Esophagus squamous epithelium (tissue), 5 donors: ENCODE measurements at places on chromosomes 11 and 22.
A peak's percentile ranks its signal among the peaks of the same experiment; 100 is the strongest.

DNA sequence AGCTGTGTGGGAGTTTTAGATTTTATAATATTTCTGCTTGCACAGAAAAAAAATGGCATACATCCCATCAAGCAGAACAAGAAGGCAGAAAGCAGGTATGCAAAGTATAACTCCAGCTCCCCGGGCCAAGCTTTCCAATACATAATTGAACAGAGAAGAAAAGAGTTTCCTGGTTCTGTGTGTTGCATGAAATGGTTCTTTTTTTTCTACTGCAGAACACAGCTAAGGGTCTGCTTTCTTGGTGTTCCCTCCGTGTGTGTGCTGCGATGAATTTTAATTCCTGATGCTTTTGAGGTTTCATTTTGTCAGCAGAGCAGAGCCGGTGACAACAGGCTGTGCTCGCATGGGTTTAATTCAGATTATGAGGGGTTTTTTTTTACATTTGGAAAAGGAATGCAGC, 70.7 kb upstream of the TTC12 start:
- no peaks in the 10 kb centered on the region for H3K4me1 ChIP-seq
- DNase-seq: no peak
- H3K27me3 ChIP-seq: no peaks in the 10 kb centered on the region
- H3K4me3 ChIP-seq: no peak overlapping the region
- no peaks in the 10 kb centered on the region for H3K36me3 ChIP-seq
- H3K27ac ChIP-seq: no peak overlapping the region

GRCh38 chr11:46333394-46333947, 13.8 kb upstream of the DGKZ start:
- peaks cover 18% of the 10 kb centered on the region for H3K27me3 ChIP-seq
- H3K36me3 ChIP-seq: no peaks in the 10 kb centered on the region
- H3K27ac ChIP-seq: no peak overlapping the region
- peak overlapping the region; percentile 70 for H3K4me3 ChIP-seq
- H3K4me1 ChIP-seq: peaks cover 34% of the 10 kb centered on the region
- DNase-seq: no peak

- no peak overlapping the region for H3K4me3 ChIP-seq
- H3K27ac ChIP-seq: no peak overlapping the region
- no peaks in the 10 kb centered on the region for H3K36me3 ChIP-seq
- peaks cover 3% of the 10 kb centered on the region for H3K4me1 ChIP-seq
- H3K27me3 ChIP-seq: peaks cover 50% of the 10 kb centered on the region
These were observed 2.2 kb upstream of the SLC6A5 start for GRCh38 chr11:20597154-20597679.

- H3K36me3 ChIP-seq: no peaks in the 10 kb centered on the region
- H3K4me3 ChIP-seq: no peak overlapping the region
- no peak overlapping the region for H3K27ac ChIP-seq
- H3K27me3 ChIP-seq: no peaks in the 10 kb centered on the region
These were observed 60.4 kb downstream of the CHST1 start for GRCh38 chr11:45605051-45605450.

DNA sequence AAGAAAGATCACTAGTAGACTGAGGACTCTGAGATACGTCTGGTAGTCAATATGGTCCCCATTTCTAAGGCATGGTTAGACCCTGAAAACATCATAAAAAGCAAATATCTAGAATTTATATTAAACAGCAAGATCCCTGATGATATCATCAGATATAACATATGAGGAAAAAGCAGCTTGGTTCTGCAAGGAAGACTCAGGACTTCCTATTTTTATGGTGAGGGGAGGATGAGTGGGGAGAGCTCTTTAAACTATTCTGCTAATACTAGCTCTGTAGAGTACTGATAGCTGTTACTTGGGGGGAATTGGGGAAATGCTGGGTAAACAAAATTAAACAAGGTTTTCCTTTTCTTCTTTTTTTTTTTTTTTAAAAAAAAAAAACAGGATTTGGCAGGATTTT, 235.8 kb downstream of the SWAP70 start:
- peaks cover 17% of the 10 kb centered on the region for H3K36me3 ChIP-seq
- no peak overlapping the region for H3K27ac ChIP-seq
- H3K4me3 ChIP-seq: no peak overlapping the region
- no peak for DNase-seq
- no peaks in the 10 kb centered on the region for H3K27me3 ChIP-seq

- H3K27me3 ChIP-seq: no peaks in the 10 kb centered on the region
- H3K36me3 ChIP-seq: no peaks in the 10 kb centered on the region
- no peak overlapping the region for H3K4me3 ChIP-seq
- DNase-seq: no peak
- peaks cover 30% of the 10 kb centered on the region for H3K4me1 ChIP-seq
- H3K27ac ChIP-seq: peak overlapping the region; percentile 86
These were observed 11.1 kb upstream of the OSM start for GRCh38 chr22:30277547-30278344.

DNA sequence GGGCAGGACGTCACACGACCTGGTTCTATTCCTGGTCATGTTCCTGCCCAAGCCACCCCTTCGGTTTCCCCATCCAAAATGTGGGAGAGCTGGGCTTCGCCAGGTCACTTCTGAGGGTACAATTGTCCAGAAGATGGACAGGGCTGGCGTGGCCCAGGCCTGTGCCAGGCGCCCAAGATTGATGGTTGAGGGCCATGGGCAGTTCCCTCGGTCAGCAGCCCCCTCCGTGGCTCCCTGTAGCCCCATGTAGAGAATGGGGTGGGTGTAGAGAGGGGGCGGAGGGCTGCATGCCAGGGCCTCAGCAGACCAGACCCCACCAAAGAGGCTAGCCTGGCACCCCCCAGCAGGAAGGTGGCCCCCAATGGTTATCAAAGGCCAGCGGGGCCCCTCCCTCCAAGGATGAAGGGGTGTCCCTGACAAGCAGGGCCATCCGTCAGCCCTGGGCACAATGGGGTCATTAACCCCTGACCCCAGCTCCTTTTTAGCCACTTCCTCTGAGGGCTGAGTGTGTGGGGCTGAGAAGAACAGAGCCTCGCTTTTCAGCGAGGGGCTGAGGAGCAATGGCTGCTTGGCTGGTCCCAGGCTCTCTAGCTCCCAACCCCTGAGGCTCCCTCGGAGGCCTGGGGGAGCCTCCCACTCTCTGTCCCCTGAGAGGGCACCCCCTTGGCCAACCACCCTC, 11.0 kb upstream of the PICK1 start:
- H3K4me1 ChIP-seq: no peaks in the 10 kb centered on the region
- H3K27me3 ChIP-seq: no peaks in the 10 kb centered on the region
- H3K4me3 ChIP-seq: no peak overlapping the region
- no peak overlapping the region for H3K27ac ChIP-seq
- no peak for DNase-seq

DNA sequence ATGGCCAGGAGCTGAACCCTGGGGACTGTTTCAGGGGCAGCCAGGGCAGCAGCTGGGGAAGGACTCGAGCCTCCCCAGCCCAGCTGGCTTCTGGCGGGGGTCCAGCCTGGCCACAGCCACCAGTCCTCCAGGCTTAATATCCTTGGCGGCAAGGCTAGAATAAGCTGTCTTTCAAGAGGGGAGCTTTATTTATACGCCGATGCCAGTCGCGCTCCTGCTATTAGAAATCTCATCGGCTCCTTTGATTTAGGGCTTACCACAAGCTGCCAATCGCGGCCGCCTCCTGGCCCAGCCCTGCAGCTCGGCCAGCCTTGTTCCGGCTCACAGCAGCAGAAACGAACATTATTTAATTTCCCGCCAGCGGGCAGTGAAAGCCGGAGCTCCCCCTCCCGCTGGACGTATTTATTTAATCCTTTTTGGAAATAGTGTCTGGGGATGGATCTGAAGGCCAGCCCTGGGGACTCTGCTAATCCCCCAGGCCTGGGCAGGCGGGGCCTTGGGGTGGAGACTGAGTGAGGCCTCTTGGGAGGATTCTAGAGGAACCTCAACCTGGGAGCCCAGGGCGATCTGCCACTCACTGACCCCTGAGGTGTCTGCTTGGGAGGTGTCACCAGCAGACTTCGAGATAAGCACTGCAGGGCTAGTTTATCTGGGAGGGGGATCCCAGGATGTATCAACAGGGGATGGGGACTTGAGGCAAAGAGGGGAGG, 363.1 kb downstream of the MN1 start:
- H3K27me3 ChIP-seq: no peaks in the 10 kb centered on the region
- H3K27ac ChIP-seq: peak overlapping the region; percentile 1
- no peaks in the 10 kb centered on the region for H3K36me3 ChIP-seq
- DNase-seq: no peak
- no peaks in the 10 kb centered on the region for H3K4me1 ChIP-seq
- H3K4me3 ChIP-seq: peak overlapping the region; percentile 24

- no peak overlapping the region for H3K27ac ChIP-seq
- no peaks in the 10 kb centered on the region for H3K4me1 ChIP-seq
- no peaks in the 10 kb centered on the region for H3K36me3 ChIP-seq
- no peak for DNase-seq
- H3K4me3 ChIP-seq: no peak overlapping the region
These were observed 744 bp downstream of the PRAME start for GRCh38 chr22:22558071-22558971.

DNA sequence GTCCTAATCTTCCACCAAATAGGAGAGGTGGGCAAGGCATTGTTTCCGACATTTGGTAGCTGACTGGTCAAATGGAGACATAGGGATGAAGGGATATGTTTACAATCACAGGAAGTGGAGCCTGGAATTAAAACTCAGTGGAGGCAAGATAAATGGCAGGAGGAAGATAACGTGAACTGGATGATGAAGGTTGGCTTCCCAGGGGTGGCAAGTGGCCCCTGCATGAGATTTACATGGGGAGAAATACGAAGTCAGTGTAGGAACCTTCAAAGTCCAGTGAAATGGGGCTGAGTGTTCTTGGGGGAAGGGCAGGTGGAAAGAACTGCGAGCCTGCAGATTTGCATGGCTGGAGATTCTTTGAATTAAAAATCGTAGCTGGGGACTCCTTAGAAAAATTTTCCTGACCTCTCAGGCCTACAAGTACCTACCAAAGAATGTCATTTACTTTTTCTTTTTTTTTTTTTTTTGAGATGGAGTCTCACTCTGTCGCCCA, 724 bp upstream of the FOXRED2 start:
- no peaks in the 10 kb centered on the region for H3K27me3 ChIP-seq
- H3K27ac ChIP-seq: peak overlapping the region; percentile 87
- H3K36me3 ChIP-seq: peaks cover 34% of the 10 kb centered on the region
- no peak overlapping the region for H3K4me3 ChIP-seq
- H3K4me1 ChIP-seq: peaks cover 74% of the 10 kb centered on the region

DNA sequence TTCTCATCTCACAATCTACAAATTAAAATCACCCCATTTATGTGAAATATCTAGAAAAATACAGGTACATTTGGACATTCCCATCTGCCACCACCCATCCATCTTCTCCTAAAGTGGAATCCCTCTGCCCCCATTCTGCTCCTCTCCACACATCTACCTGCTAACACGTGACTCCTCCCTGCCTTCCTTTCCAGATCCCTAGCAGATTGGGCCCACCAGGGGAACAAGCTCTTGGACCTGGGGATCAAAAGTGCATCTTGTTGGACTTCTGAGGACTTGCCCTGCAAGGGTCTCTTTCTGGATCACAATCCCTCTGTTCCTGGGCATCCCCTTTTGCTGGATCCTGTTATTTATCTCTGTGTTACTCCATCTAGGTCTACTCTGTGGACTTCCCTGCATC, 107.6 kb downstream of the ZNF280B start:
- no peaks in the 10 kb centered on the region for H3K36me3 ChIP-seq
- H3K27ac ChIP-seq: no peak overlapping the region
- H3K27me3 ChIP-seq: no peaks in the 10 kb centered on the region
- no peaks in the 10 kb centered on the region for H3K4me1 ChIP-seq

DNA sequence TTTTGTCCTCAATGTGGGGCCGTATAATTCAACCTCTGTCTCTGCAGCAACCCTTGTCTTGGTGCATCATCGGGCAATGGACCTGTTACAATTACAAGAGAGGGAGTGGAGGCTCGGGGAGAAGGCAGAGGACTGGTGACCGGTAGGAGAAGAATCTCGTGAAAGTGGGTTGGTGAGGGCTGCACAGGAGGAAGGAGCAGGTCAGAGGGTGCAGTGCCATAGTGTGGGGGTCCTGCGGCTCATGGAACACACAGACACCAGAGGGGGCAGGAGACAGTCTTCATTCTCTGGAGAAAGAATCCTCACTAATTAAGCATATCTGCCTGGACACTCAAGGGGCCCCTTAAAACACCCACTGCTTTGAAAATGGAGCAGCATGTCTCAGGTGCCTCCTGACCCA, 174.7 kb upstream of the B3GAT1 start:
- no peak overlapping the region for H3K4me3 ChIP-seq
- no peaks in the 10 kb centered on the region for H3K4me1 ChIP-seq
- H3K27me3 ChIP-seq: no peaks in the 10 kb centered on the region
- H3K27ac ChIP-seq: no peak overlapping the region
- no peaks in the 10 kb centered on the region for H3K36me3 ChIP-seq

GRCh38 chr11:130908061-130908460, 8.2 kb downstream of the SNX19 start:
- no peaks in the 10 kb centered on the region for H3K27me3 ChIP-seq
- DNase-seq: no peak
- peaks cover 9% of the 10 kb centered on the region for H3K36me3 ChIP-seq
- peaks cover 5% of the 10 kb centered on the region for H3K4me1 ChIP-seq
- no peak overlapping the region for H3K4me3 ChIP-seq
- no peak overlapping the region for H3K27ac ChIP-seq

GRCh38 chr11:68532727-68533369, 72.3 kb downstream of the PPP6R3 start:
- no peaks in the 10 kb centered on the region for H3K27me3 ChIP-seq
- no peak for DNase-seq
- no peak overlapping the region for H3K27ac ChIP-seq
- no peaks in the 10 kb centered on the region for H3K36me3 ChIP-seq

DNA sequence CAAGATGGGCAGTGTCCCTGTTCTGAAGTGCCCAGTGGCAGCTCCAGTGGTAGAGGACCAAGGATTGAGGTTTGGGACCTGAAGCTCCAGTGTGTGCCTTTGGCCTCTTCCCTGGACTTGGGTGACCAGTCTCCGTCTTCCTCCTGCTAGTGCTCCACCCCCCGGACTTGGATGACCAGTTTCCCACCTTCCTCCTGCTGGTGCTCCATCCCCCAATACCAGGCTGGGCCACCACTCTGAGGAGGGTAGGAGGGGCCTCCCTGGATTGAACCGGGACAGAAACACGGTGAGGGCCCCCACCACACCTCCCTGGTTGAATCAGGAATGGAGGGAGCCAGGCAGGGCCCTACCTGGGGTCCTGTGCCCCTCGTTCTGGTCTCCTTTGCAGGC, 10.9 kb upstream of the NEAT1 start:
- no peak overlapping the region for H3K27ac ChIP-seq
- no peak for DNase-seq

DNA sequence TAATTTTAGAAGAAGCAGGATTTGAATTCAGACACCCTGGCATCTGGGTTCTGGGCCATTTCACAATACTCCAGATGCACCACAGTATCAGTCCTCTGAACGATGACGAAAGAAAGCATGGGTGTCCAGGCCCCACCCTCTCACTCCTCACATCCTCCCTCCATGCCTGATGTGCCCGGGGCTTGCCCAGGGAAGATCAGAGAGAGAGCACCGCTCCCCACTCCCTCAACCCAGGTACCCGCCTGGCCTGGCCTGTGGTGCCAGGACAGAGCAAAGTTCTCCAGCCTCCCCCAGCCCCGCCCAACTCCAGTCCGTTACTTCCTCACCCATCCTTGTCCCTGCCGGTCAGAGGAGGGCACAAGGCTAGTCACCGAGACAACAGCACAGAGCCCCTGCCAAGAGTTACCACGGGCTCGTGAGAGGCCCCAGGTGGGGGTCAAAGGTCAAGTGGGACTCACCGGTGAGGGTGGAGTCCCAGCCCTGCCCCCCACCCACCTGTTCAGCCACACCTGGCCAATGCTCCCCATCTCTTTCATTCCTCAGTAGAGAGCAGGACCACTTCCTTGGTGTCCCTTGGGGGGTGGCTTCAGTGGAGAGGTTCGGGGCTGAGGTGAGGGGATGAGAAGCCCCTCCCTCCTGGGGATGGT, 8.1 kb downstream of the BCL9L start:
- H3K27me3 ChIP-seq: no peaks in the 10 kb centered on the region
- DNase-seq: no peak
- no peaks in the 10 kb centered on the region for H3K36me3 ChIP-seq
- peaks cover 100% of the 10 kb centered on the region for H3K4me1 ChIP-seq
